Stimulated activated CD4-positive, alpha-beta T cell treated with anti-CD3 and anti-CD28 coated beads, TNF-alpha, amount 100 ng/mL, for 1 hour (primary cell): ENCODE measurements at places on chromosomes 3 and 15.

DNA sequence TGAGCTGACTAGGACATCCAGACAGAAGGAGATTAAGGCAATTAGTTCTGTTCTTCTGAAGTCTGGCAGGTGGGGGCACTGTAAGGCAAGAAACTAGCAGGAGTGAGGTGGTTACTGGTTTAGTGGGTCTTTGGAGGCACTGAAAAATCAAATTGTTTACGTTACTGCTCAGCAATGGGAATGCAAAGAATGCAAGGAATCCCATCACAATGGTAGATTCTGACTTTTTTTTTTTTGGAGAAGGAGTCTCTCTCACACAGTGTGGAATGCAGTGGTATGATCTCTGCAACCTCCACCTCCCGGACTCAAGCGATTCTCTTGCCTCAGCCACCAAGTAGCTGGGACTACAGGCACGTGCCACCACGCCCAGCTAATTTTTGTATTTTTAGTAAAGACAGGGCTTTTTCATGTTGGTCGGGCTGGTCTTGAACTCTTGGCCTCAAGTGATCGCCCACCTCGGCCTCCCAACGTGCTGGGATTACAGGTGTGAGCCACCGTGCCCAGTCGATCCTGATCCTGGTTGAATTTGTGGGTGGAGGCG is 16.4 kb downstream of the FAM107A start:
- DNase-seq, result no peak

- DNase-seq, result no peak
Measured at GRCh38 chr15:72838311-72838731, 54.8 kb upstream of the ADPGK start.

- DNase-seq, result no peak
Measured at GRCh38 chr3:151346292-151346691, 16.9 kb upstream of the P2RY13 start.

DNA sequence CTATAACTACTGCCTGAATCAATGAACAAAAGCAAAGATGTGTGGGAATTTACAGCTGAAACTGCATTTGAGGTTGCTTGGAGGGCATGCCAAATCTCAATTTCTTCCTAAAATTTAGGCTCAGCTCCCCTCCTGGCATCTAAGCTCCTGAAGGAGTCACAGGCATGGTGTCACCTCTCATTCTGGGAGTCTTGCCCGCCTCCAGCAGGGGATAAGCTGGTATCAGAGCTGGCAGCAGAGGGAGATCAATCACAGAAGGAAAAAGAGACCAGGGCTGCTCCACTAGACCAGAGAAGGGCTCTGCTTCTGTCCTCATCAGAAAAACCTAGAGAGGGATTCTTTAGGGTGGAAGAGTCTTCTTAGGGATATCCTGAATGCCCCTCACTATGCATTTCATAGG is 150.4 kb upstream of the SLC6A11 start:
- DNase-seq, result no peak
